ENCODE measurements at places on chromosomes 7 and 10.

DNA sequence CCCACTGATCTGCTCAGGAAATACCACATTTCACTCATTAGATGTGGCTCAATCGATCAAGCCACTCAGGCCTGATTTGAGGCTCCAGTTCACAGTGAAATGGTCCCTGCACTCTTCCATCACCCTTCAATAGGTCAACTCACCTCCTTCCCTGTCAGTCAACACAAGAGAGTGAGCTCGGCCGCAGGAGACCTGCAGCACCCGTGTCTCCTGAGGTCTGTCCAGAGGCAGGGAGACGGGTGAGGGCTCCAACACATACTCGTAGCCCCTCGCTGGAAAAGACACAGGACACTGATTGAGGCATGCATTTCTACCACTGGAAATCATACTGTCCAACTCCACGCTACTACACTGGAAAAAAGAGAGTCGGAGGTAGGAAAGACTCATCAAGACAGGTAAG lies 7.1 kb downstream of the RCC1L start:
- DNase-seq = no peak

- DNase-seq = no peak
These were observed 4.6 kb downstream of the SH2B2 start for GRCh38 chr7:102291056-102291915.

- no peak for DNase-seq
These were observed 728.3 kb downstream of the SORCS1 start for GRCh38 chr10:106436123-106436715.

GRCh38 chr7:98000356-98000755 lies 10.4 kb upstream of the OCM2 start:
- DNase-seq = no peak

DNA sequence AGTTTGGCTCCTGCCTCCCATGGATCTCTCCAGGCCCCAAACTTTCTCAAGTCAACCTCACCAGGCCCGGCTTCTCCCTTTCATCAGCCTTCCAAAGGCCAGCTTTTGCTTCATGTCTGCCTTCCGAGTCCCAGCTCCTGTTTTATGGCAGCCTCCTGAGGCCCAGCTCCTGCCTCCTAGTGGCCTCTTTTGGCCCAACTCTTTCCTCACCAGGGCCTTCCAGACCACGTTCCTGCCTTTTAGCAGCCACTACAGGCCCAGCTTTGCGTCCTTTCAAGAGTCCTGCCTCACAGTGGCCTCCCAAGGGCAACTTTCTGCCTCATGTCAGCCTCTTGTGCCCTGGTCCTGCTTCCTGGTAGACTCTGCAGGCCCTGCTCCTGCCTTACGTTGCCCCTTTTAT lies 15.3 kb upstream of the TMEM248 start:
- DNase-seq = no peak

DNA sequence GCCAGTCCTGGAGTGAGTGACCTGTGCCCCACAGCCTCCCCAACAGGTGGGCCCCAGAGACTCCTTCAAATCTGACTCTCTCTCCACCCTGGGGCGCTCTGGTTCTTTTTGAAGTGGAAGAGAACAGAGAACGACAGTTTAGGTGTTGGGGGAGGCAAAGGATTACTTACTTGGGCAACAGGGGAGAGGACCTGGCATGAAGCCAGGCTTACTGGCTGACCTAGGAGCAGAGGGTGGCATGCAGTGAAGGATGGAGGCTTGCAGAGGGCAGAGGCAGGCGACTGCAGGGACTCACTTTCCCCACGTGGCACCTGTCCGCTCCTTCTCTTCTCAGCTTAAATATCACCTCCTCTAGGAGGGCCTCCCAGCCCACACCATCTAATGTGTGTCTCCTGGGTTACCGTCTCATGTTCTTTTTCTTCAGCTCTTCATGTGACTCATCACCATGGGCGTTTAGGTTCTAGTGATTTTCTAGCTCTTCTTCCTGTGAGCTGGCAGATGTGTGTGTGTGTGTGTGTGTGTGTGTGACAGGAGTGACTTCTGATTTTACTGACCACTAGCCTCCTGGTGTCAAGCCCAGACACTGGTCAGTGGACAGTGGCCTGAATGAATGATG lies 15.5 kb downstream of the LZTS2 start:
- no peak for DNase-seq

DNA sequence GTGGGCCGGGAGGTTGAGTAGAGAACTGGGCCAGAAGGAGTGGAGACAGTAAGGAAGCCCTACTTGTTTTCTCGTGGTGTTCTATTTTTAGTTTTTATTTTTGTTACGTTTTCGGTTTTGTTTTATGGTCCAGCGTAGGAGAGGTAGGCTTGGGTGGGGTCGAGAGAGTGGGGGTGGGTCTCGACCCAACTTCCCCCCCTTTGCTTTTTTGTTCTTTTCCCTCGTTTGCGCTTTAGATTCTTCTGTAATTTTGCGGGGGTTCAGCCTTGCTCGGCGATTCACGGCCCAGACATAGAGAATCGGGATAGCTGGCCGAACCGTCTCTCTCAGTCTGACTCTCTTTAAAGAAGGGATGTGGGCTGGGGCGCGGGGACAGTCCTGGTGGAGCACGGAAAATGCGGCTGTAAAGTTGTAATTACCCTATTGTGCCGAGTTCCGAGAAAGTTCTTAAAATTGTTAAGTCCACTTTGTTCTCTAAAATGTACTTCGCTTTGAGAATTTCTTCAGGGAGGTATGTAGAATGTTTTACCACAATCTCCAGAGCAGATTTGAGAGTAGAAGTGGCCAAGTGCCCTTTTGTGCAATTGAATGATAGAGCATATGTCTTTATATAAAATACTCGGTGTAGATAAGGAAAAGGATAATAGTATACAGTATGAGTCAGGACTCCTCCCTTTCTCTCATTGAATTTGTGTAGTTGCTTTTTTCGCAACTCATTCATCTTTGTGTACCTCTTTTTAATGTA lies 816 bp downstream of the DMTF1 start:
- DNase-seq = no peak

- DNase-seq = no peak
These were observed 21.9 kb upstream of the NEUROD6 start for GRCh38 chr7:31362401-31362800.

- no peak for DNase-seq
These were observed 35.8 kb downstream of the PAX2 start for GRCh38 chr10:100781145-100781665.

- no peak for DNase-seq
These were observed 280.1 kb downstream of the FRMD4A start for GRCh38 chr10:14050598-14050997.

DNA sequence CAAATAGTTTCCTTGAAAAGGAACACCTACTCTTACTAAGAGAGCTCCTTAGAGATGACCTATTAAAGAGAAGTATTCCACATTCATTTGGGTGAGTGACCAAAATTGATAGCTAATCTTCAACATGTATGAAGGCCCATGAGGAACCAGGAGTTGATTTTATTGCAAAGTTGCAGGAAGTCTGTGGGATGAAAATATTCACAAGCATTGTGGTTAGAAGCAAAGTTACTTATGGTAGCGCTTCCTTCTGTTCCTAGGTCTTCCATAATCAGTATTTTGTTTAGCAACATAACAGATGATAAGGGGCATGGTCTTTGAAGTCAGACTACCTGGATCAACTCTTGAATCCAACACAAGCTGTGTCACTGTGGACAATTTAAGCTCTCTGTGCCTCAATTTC lies 164.5 kb downstream of the DGKB start:
- no peak for DNase-seq
